ENCODE measurements at places on chromosomes 3 and 15.

- DNase-seq, result no peak
These were observed 48.2 kb downstream of the WWTR1 start for GRCh38 chr3:149609595-149609994.

DNA sequence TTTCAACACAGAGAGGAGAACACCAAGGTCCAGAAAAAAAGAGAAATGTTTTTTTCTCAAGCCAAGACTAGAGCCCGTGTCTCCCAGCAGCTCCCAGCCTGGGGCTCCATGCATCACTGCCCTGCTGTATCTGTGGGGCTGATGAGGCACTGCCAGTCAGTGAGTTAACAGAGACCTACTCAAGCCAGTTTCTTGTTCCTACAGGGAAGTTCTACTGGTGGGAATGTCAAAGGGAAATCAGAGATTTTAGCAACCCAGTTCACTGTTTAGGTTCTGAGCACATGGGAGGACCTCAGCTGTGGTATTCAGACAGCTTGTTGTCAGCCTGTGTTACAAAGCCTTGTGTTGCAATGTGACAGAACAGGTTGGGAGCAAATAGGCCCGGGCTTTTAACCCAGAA is 234.3 kb downstream of the TLE3 start:
- DNase-seq, result no peak

DNA sequence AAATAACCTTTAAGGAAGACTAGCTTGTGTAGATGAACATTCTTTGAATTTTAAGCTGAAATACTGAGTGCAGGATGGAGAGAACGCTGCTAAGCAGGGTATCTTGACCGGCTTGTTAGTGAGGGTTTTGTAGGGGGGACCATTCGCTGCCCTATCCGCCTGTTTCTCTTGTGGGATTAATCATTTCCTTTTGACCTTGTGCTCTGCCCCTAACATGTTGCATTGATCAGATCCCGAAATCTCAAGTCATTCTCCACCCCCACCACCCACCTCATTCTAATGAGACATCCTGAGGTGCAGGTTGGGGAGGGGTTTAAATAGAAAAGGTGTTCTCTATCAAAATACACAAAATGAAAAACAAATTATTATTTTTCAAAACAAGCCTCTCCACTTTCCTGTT is 32.8 kb downstream of the TRIM71 start:
- DNase-seq, result no peak

DNA sequence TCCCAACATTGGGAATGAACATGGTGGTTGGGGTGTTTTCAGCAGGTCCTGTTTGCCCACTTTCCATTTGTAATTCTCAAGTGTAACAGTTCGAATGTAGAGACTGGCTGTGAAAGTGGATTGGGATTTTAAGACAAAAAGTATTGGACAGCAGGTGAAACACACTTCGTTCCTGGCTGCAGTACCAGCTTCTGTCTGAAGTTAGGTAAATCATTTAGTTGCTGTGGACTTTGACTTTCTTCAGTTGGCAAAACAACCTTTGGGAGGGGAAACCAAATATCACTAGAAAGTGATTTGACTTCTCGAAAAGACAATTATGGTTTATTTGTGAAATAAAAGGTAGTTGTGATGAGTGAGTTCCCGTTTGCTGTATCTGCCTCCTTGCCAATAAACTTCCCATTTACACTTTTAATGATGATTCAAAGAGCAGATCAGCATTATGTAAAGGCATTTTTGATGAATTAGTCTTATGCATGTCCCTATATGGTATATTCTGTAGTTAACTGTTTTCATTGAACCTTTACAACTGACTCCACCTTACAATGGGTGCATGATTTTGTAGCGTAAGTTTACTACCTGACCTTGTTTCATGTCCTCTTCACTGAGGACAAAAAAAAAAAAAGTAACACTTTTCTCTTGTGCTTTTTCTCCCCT is 34.0 kb downstream of the FNDC3B start:
- no peak for DNase-seq

DNA sequence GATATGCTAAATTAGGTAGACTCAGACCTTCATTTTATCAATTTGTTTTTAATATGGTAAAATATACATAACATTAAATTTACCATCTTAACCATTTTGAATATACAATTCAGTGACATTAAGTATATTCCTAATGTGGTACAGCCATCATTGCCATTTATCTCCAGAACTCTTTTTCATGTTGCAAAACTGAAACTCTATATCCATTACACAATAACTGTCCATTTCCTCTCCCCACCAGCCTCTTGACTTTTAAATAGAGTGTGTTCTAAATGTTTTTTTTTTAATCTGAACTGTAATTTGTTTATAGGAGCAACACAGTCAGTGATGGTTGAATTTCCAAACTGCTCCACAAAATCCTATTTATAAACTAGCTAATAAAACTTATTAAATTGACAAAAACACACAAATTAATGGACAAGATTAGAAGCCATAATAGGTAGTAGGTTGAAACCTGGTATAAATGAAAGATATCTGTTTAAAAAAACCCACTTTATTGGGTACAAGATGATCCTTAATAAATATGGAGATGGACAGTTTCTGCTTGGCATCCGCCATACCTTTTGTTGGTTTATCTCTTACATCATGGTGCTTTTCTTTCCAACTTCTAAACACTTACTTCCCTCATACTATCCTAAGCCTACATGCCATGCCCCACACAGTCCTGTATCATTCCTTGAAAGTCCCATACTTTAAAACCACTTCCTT is 142.4 kb downstream of the ZPLD1 start:
- no peak for DNase-seq

- DNase-seq, result no peak
These were observed 30.8 kb upstream of the LMCD1 start for GRCh38 chr3:8470801-8471200.

DNA sequence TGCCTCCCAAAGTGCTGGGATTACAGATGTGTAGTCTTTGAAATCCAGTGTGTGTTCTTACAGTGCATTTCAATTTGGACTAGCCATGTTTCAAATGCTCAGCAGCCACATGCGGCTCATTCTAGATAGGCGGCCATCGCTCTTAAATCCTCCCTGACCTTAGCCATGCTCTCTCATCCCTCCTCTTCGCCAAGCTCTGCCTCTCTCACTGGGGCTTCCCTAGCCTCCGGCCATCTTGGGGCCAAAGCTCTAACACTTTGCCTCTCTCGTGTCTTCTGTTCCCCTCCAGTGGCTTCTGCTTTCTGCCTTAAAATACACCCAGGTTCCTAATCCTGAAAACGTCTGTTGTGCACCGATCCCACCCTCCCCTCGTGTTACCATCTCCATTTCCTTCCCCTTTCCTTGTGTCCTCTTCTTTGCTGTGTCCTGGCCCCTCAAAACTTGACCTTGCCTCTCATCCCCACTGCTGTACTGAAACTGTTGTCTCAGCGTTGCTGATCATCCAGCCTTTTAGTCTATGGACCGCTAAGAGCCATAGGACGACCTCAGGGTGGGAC is 1.4 kb upstream of the GHRL start:
- DNase-seq, result no peak

DNA sequence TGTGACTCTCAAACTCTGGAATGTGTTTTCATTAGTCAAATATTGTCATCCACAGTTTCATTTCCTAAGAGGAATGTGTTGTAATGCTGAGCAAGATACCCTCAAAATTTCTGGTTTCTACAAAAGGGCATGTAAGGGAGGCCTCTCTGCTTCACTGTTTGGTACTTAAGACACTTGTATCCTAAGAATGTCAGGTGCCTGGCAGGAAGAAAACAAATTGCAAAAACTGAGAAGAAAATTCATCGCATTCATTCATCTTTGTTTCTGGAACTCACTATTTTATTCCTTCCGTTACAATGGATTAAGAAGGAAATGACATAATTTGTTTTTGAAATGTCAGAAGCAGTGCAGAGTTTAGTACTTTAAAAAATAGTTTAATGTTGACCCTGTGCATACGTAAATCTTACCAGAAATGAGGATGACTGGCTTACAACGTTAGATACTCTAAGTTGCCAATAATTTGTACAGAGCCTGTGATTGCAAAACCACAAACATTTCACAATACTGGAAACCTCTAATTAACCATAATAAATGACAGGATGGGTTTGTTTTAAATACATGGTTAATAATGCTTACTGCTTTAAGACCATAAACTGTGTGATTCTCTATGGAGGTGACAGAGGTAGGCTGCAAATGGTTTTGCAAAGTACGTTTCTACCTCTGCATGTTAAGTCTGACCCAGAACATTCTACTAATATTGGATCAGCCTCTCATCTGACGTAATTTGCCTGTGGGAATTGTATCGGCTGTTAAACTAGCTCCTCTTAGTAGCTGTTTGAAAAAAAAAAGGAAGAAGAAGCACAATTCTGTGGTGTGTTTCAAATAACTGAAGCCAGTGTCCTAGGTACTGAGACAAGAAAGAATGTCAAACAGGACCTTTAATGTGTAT is 477.8 kb downstream of the RBMS3 start:
- DNase-seq, result no peak

- no peak for DNase-seq
These were observed 32.6 kb upstream of the TBC1D5 start for GRCh38 chr3:17775073-17775472.

DNA sequence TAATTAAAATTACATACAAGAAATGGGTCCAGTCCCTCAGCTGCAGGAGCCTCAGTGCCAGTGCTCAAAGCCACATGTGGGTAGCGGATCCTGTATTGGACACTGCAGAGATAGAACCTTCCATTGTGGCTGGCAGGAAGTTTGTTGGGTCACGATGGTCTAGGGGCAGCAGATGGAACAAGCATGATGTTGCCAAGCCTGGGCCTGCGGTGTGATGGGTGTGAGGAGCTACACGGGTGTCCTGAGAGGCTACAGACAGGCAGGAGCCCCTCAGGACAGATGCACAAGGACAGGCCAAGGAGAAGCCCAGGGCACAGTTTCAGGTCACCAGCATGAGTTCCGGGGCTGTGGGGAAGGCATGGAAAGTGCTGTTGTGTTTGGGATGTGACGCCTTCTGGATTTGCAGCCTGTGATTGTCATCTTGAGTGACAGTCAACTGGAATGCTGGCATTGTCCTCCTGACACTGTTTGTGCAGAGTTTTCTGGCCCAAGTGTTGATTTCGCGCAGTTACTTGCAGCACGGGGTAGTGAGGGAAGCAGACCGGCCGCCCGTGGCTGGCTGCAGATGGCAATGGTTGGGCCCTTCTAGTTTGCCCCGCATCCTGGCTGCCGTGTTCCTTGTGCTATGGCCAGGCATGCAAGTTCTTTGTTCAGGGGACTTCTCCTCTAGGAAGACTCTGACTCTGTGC is 177.1 kb downstream of the NSMCE3 start:
- DNase-seq, result no peak

- no peak for DNase-seq
These were observed 44.9 kb downstream of the FGF7 start for GRCh38 chr15:49467746-49468480.

DNA sequence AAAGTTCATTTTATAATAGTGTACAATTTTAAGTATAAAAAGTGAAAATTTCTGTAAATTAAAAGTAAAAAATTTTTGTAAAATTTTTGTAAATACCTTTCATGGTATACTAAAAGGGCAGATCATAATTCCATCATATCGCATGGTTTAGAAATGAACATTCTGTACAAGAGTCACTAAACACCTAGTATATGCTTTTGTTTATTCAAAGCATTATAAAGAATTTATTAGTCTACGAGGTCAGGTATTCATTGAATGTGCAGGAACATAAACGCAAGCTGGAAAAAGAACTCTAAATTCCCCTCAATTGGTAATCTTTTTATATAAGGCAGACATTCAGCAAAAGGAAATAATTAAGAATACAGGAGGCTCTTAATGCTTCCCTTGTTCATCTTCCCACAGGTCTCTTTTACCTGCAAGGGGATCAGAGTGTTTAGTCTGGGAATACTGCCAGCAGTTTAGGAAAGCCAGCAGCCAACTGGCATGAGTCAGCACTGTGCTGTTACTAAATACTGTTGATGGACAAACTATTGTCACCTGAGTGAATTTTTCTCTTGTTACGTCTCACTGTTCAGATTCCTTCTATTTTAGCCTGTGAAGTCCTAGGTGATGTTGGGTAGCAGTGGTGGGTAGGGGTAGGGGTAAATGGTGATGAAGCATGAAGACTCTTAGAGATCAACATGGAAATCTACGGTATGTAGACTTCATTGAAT is 70.1 kb downstream of the UQCC5 start:
- DNase-seq, result no peak

- DNase-seq, result peak; percentile 79
These were observed 4.3 kb downstream of the DAZL start for GRCh38 chr3:16600780-16601536.

DNA sequence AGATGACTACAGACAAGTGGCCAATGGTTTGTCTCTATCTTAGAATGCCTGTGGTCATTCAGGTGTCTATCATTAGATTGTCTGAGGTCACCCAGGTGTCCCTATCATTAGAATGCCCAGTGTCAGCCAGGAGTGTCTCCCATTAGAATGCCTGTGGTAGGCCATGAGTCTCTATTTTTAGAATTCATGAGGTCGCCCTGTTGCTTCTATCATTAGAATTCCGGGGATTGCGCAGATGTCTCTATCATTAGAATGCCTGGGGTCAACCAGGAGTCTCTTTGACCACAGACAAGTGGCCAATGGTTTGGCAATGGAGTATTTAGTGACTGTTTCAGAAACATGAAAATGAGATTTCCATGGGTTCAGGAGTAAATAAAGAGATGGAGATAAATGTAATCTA is 7.6 kb downstream of the RTP2 start:
- no peak for DNase-seq

DNA sequence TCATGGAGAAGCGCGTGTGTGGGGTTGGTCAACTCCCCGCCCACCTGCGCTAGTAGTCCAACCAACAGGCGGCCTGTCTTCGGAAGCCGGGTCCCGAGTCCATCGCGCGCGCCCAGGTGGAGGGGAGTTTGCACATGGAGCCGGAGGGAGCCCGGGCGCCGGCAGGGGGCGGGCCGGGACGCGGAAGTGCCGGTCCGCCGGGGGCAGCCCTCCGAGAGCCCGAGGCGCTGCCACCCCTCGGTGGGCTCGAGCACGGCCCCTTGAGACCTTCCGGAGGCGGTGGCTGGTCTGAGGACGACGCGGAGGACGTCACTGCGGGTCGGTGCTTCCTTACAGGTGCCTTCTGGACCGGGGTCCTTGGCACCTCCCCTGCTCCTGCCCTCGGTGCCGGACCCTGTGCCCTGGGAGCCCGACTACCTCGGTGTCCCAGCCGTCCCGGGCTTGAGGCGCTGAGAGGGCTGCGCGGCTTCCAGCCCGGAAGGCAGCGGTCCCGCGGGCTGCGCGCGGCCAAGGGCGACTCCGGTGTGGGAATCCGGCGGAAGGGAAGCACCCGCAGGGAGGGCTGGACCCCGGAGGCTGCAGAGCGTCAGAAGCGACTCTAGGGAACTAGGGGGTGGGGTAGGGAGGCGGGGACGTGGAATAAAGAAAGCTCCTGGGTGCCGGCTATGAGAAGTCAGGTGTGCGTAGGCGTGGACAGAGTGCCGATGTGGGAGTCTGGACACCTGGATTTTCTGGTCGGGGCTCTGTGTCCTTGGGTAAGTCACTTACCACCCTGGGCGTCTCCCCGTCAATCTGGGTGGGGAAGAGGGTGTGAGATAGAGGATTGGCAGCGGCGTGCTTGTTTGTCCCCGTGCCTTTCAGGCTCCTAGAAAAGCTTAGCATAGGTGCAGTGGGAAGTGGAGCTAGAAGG is 212.3 kb downstream of the FGF12 start:
- DNase-seq, result no peak

- no peak for DNase-seq
These were observed 217.0 kb upstream of the C2CD4B start for GRCh38 chr15:62382046-62382445.

Measured in activated CD8-positive, alpha-beta memory T cell treated with anti-CD3 and anti-CD28 coated beads for 1 hour (primary cell).